ENCODE measurements at places on chromosomes 11 and 22.
A peak's percentile ranks its signal among the peaks of the same experiment; 100 is the strongest.

DNA sequence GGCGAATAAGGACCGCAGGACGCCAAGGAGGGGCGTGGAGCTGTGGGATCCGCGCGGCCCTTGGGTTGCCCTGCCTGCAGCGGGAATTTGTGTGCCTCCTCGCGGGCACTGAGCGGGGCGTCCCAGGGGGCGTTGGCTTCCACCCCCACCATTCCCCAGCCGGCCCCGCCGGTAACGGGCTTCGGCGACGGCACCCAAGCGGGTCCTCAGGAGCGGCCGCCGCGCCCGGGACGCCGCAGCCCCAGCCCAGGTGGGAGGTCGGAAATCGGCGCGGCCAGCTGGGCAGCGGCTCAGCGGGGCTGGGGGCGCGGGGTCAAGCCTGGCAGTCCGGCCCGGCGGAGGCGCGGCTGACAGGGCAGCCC lies 320 bp downstream of the CLTCL1 start:
- DNase-seq: peak; percentile 48

DNA sequence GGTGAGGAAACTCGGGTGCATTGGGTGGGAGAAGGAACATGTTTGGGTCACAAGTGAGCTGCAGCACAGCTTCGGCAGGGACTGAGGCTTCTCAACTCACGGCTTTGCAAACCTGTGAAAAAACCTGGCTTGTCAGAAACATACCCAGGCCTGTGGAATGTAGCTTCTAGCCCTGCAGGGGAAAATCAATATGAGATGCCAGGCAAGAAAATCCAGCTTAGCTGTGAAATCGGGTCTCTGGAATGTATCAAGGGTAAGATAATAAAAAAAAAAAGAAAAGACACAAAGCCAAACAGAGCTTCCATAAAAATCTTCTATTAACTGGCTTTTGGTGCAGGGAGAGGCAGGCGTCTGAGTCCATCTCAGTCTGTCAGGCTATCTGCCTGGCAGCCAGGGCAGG lies 28.5 kb downstream of the UQCR10 start:
- no peak for DNase-seq

DNA sequence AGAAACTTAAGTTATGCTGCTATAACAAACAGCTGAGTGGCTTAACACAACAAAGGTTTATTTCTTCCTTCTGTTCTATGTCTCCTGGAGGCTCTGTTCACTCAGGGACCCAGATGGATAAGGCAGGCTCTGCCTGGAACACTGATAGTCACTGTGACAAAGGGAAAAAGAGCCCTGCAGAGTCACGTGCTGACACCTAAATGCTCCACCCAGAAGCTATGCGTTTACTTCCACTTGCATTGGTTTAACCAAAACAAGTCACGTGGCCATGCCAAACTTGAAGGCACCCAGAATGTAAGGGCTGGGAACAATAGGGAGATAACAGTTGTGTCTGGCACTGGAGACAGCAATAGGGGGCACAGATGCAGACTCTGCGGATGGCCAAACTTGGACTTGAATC lies 3.4 kb upstream of the MS4A15 start:
- no peak for DNase-seq

DNA sequence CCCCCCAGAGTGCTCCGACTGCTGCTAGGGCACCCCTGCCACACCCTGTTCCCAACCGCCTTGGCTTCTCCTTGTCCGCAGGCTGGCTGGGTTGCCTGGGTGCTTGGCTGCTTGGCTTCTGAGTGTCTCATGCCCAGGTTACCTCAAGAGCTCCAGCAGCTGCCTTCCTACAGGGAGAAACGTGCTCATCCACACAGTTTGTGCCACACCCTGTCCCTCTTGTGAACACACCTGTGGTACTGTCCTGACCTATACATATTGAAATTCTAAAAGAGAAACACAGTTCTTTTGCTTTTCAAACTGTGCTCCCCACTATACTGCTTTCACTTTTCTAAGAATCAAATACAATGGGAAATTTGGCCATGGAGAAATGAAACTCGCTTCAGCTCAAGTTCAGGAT lies 191.4 kb downstream of the DBX1 start:
- DNase-seq: no peak

DNA sequence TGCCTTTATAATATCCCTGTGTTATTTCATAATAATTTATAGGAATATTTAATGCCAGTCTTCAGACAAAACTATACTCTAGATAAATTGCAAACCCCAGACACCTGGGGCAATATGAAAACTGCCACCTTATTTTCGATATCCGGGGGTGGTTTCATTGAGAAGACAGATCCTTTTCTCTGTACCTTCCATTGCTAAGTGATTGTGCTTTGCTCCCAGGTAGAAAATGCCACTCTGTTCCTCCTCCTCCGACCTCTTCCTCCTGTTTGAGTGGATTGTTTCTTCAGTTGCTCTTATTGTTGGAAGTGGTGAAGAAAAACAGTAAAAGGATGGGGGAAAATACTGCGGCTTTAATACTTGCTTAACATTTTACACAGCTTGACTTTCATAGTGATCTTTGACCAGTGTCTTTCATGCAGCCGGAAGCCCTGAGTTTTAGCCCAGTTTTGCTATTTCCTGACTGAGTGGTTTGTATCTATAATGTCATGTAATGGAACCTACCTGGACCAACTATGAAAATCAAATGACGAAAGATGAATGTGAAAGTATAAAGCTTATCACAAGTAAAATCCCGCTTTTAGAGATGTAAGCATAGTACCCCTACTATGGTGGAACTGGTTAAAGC lies 5.6 kb upstream of the GRIK4 start:
- DNase-seq: no peak

- DNase-seq: no peak
These were observed 1076.7 kb downstream of the BRD1 start for GRCh38 chr22:48750826-48751440.

GRCh38 chr11:35138606-35138942 lies 397 bp upstream of the CD44 start:
- DNase-seq: no peak

DNA sequence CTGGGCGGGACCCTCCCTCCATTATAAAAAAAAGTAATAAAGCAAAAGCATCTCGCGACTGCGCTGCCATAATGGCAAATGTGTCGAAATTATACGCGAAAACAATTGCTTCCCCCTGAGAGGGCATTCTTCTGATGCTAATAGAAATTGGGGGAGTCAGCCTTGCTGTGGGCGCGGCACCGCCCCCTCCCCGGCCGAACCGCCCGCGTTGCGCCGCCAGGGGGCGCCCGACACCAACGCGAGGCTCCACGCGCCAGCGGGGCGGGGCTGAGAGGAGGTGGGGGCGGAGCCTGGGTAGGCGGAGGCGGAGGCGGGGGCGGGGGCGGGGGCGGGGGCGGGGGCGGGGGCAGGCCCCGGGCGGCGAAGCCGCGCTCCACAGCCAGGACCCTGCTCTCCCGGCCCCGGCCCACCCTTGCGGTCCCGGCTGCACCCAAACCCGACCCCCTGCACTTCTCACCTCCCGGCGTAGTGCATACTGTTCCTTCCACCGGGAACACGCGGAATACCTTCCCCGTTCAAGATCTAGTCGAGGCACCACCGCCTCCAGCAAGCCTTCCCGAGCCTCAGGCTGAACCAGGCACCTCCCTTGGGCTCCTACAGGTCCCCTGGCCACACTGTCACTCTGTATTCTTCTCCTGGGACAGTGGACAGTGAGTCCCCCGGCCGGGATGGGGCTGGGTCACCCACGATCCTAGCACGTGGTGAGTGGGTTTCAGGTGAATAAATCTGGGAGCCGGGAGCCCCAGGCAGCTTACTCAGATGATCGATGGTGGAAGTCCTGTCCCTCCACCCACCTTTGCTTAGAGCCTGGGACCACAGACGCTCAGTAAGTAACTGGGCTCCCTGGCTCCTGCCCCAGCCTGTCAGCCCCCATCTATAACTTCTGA lies 15.5 kb upstream of the UPK3A start:
- peak; percentile 82 for DNase-seq

DNA sequence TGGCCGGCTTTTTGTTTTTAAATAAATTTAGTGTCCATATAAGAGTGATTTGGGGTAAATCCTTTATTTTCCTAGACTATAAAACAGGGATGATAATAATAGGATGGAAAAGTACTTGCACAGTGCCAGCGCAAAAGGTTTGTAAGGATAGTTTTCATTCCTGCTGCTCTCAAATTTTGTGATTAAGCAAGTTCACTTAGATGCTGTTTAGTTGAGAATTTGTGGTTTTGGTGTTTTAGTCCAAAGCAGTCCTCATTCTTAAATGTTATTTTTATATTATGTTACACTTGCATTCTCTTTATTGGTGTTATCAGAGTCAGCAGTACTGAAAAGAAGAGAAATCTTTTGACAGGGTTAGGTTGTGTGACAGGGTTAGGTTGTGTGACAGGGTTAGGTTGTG lies 47.9 kb downstream of the PPP6R3 start:
- DNase-seq: no peak

DNA sequence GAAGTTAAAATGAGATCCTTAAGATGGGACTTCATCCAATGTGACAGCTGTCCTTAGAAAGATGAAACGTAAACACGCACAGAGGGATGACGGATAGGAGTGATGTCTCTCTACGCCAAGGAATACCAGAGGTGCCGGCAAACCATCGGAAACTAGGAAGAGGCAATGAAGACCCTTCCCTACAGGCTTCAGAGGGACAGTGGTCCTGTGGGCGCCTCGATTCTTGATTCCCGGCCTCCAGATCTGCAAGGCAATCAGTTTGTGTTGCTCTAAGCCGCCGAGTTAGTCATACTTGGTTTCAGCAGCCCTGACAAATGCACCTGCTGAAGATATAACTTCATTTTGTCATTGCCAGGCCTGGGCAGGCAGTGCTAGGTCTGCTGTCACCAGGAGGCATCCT lies 1455.1 kb downstream of the TBC1D22A start:
- DNase-seq: no peak

GRCh38 chr22:40157330-40157945 lies 20.3 kb upstream of the TNRC6B start:
- DNase-seq: no peak

- no peak for DNase-seq
These were observed 91.4 kb downstream of the JRKL start for GRCh38 chr11:96481204-96481603.

DNA sequence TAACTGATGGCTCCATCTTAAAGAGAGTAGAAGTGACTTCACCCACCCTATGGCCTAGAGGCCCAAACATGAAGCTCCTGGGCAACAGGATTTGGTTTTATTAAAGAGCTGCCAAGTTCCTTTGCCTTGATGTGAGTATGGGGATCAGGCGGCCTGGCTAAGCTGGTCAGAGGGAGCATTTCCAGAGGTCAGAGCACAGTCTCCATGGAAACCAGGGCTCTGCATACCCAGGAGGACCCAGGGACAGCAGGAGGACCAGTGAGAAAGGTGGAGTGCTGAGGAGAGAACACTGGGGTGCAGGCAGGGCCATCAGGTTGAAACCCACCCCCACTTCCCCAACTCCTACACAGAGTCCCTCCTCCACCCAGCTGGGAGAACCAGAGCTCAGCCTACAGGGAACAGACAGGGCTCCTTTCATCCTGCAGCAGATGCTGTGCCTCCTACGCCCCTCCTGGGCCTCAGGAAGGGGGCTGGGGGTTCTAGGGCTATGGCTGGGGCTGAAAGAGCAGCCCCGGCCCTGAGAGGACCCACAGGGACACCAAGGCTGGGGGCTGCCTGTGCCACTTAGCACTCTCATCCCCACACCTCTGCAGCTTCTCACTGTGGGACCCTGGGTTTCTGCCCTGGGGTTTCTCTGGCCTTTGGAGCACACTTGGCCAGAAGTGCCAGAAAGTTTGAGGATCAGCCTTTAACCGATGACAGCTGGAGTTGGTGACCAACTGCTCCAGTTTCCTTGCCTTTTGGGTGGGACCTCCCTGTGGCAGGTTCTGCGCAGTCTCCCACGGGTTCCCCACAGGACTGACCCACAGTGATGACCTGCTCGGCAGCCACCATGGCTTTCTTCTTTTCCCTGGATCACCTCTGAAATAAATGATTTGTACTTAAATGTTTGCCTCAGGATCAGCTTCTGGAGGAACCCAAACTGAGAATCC lies 13.8 kb upstream of the P2RY6 start:
- no peak for DNase-seq

GRCh38 chr11:61157743-61158142 lies 3.5 kb downstream of the VPS37C start:
- DNase-seq: no peak

- DNase-seq: no peak
These were observed 11.2 kb downstream of the ROBO4 start for GRCh38 chr11:124886476-124886875.

- no peak for DNase-seq
These were observed 2.3 kb upstream of the PEX16 start for GRCh38 chr11:45919806-45920530.

- no peak for DNase-seq
These were observed 300.9 kb downstream of the NTM start for GRCh38 chr11:131671320-131671719.

DNA sequence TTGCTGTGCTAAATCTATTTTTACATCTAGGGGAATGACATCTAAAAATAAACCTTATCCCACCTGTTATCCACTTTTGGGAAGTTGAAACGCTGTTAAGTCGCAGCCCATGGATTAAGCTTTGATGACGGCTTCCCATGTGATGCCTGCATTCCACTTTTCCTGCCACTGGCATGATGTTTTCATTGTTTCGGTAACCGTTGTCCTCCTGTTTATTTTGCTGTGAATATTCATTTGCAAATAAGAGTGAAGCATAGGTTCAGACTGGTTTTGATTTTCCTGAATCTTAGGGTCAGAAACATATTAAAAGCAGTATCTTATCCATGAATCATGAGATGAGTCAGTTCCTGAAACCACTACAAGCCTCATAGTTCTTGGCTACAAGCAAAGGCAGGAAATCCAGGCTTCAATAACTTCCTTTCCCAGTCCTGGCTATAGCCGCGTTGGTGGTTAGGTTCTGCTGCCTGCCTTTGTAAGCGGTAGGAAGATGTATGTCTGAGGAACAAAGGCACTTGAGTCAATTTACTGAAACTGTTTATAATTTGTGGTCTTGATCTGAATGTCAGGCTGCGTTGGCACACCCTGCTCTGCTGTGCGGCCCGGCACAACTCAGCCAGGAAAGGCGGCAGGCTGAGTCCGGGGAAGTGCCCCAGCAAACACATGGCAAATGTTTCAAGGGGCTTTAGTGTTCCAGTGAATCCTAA lies 19.4 kb downstream of the TEAD1 start:
- DNase-seq: peak; percentile 19

DNA sequence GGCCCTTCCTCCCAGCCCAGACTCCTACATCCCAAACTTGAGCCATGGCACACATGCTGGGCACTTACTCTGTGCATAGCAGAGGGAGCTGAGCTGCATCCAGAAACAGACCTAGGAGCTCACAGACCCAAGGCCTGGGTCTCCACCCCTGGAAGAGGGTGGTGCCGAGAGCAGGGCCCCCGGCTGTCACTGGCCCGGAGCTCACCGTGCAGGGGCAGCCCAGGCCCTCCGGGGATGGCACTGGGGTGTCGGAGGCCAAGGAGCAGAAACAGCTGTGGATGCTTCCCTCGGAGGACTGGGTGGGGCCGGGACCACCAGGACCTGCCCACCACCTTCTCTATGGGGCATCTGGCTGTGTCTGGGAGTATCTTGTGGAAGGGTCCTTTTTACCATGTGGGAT lies 4.3 kb upstream of the APOBEC3A start:
- DNase-seq: no peak

DNA sequence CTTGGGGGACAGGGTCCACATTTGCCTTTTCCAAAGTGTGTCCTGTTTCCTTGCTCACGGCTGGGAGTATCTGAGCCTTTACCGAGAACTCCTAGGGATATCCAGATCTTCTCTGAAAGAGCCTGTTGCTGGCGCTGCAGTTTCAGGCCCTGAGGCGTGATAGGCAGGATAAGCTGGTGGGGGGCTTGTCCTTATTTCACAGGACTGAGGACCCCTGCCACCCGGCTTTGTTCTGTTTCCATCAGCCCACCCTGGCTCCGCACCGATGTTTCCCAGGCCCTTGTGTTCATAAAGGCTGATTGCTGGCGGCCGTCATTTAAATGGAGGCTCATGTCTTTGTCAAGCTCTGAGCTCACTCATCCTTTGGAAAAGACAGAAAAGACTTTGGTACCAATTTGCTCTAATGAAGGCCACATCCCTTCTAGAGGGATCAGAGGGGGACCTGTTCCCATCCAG lies 9.4 kb upstream of the NPTXR start:
- no peak for DNase-seq

All from DND-41 (cell line).